ENCODE measurements at places on chromosomes 2 and 18.
A peak's percentile ranks its signal among the peaks of the same experiment; 100 is the strongest.

DNA sequence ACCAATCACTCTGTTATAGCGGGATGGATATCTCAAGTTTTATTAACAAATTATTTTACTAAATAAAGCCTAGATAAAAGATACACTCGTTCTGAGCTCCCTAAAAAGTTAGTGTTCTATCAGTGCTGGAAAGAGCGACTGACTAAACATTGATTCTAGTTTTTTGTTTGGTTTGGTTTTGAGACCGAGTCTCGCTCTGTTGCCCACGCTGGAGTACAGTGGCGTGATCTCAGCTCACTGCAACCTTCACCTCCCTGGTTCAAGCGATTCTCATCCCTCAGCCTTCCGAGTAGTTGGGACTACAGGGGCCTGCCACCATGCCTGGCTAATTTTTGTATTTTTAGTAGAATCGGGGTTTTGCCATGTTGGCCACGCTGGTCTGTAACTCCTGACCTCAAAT, 73.8 kb upstream of the CDCA7 start:
- no peak for DNase-seq

DNA sequence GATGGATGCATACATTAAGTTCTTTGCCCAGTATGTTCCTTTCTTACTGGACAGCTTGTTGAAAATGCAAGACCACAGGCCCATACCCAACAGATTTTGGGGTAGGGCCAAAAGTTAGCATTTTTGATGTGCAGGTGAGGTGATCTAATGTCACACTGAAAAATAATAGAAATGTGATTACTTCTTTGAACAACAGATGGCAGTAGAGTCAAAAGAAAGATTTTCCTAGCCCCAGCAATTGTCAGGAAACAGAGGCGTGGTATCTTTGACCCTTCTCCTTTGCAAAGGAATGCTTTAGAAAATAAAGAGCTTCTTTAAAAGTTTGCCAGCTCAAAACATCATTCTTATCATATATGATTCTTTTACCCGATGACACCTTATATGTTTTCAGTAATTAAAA, 343.6 kb upstream of the SYT4 start:
- no peak for DNase-seq

GRCh38 chr2:62302631-62303435, 106.9 kb downstream of the B3GNT2 start:
- no peak for DNase-seq

GRCh38 chr18:48153613-48154481, 223.4 kb upstream of the SMAD2 start:
- no peak for DNase-seq

GRCh38 chr2:187527262-187527661, 27.0 kb downstream of the TFPI start:
- peak; percentile 60 for DNase-seq

- DNase-seq: peak; percentile 61
Observed at GRCh38 chr18:3448838-3449511, 997 bp upstream of the TGIF1 start.

DNA sequence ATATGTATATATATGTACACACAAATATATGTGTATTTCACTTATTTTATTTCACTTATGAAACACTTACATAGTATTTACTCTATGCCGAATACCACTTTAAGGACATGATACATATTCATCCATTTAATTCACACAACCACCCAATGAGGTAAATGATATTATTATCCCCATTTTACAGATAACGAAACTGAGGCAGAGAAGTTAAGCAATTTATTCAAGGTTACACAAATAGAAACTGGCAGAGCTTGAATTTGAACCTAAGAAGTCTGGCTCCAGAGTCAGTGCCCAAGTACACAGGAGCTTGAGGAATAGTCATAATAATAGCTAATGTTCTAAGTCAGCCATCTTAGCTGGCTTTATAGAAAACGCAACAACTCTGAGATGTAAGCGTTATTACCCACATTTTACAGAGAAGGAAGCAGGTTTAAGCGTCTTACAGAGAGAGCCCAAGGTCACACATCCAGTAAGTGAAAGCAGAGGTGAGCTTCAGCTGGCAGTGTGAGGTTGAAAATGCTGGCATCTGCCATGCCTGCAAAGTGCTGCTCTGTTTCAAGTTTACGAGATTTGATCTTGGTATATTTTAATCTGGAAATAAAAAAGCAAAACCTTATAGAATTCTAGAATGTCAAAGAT, 326.9 kb downstream of the LPIN1 start:
- DNase-seq: no peak

GRCh38 chr2:38130876-38131275, 54.9 kb upstream of the CYP1B1 start:
- no peak for DNase-seq

Measured in smooth muscle cell of the brain vasculature (primary cell).